ENCODE measurements at places on chromosomes 16 and 17.

DNA sequence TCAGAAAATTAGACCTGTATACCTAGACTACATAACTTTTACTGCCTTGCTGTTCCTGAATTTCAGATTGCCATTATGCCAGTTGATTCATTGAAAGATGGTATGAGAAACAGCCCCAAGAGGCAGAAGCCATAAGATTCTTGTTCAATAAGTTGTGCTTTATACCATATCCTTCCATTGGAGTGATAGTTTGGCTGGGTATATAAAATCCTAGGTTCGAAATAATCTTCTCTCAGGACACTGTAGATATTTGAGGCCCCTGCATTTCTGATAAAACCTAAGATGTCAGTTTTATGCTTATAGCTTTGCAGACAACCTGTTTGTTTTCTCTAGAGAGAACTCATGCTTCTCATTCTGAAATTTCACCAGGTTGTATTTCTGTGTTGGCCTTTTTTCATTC is 9.6 kb upstream of the SDK2 start:
- no peak for DNase-seq

GRCh38 chr17:73630965-73631595 is 13.2 kb downstream of the SDK2 start:
- no peak for DNase-seq

GRCh38 chr17:50532452-50533024 is at the start of gene EPN3:
EPN3 (plus strand) TSS chr17:50532735; CDS start chr17:50536557, 3,822 bp downstream.
- no peak for DNase-seq

- DNase-seq, result no peak
These were observed 53.3 kb upstream of the LRRC37A3 start for GRCh38 chr17:64972611-64973010.

Measured in hippocampal formation (tissue), 2 donors.